Activated T-cell treated with anti-CD3 and anti-CD28 coated beads for 48 hours (primary cell): ENCODE measurements at places on chromosomes 2 and 18.
A peak's percentile ranks its signal among the peaks of the same experiment; 100 is the strongest.

DNA sequence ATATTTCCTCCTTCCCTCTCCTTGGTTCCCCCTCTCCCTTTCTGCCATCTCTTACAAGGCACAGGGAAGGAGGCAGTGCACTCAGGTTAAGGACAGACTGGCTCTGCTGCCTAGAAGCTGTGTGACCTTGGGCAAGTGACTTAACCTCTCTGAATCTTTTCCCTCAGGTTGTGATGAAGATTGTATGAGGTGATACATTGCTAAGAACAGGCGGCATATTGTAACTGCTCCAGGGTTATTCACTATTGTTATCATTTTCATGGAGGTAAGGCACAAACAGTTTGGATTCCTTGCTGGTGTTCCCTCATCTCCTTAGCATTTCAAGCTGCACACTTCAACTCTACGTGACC is 126.6 kb upstream of the CXCR4 start:
- DNase-seq: no peak

- peak; percentile 46 for DNase-seq
Measured at GRCh38 chr2:23658466-23658942, 268.4 kb downstream of the ATAD2B start.

- no peak for DNase-seq
Measured at GRCh38 chr2:162305901-162306300, 12.6 kb downstream of the IFIH1 start.

- DNase-seq: no peak
Measured at GRCh38 chr2:168149150-168149974, 98.0 kb downstream of the STK39 start.

GRCh38 chr2:168166902-168167510 is 80.4 kb downstream of the STK39 start:
- DNase-seq: no peak

GRCh38 chr18:35050028-35050546 is 8.9 kb downstream of the MAPRE2 start:
- DNase-seq: no peak

GRCh38 chr18:3293196-3293951 is 31.4 kb downstream of the MYL12B start:
- DNase-seq: no peak

DNA sequence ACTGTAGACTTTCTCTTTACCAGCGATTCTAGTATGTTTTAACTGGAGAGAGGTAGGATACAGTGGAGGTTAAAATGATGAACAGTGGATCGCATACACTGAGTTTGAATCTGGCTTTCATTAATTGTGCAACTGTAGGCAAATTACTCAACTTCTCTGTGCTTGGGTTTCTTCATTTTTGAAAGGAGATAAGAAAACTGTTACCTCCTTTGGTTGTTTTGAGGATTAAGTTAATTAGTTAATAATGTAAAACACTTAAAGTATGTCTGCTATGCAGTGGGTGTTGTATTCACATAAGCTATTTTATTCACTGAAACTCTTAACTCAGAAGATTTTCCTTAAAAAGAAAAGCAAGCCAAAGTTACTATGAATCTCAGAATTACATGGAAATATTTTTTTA is 111.8 kb upstream of the CYP20A1 start:
- DNase-seq: no peak

DNA sequence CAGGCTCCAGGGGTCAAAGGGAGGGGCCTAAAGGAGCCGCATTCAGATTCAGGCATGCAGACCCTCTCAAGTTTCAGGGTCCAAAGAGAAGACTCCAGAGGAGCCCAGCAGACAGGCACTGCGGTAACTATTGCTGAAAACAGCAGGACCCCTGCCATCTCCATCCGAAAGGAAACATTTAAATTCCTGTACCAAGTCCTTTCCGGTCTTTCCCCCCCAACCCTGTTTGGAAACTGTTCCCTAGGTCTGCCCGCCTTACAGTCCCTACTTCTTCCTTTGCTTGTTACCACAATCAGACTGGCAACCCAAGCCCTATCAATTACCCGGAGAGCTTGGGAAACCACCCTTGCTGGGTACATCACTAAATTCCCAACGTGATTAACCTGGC is 82.0 kb downstream of the DNMT3A start:
- no peak for DNase-seq

- DNase-seq: peak; percentile 18
Measured at GRCh38 chr2:224520064-224520463, 65.1 kb downstream of the CUL3 start.
